ENCODE measurements at places on chromosomes 1 and 21.
A peak's percentile ranks its signal among the peaks of the same experiment; 100 is the strongest.

GRCh38 chr1:39955547-39956539, 898 bp downstream of the MFSD2A start:
- DNase-seq, result no peak

DNA sequence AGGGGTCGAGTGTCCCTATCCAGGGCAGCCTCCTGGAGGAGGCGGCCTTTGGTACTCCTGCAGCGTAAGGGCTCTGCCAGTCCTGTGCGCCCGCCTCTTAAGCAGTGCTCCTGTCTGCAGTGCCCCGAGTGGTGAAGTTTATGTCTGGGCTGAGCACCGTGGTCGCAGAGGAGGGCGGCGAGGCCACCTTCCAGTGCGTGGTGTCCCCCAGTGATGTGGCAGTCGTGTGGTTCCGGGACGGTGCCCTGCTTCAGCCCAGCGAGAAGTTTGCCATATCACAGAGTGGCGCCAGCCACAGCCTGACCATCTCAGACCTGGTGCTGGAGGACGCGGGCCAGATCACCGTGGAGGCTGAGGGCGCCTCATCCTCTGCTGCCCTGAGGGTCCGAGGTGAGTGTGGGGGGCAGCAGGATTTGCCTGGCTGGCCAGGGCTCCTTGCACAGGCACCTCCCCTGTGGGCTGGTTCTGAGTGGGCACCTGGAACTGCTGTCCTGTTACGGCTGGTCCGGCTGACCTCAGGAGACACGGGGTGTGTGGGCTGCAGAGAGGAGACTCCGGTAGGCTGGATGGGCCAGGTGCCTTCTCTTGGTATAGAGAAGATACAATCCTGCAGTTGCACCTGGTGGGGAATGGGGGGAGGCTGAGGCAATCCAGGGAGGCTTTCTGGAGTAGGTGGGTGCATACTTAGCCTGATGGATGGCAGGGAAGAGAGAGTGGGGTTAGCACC, 66.8 kb downstream of the OBSCN start:
- DNase-seq, result no peak

DNA sequence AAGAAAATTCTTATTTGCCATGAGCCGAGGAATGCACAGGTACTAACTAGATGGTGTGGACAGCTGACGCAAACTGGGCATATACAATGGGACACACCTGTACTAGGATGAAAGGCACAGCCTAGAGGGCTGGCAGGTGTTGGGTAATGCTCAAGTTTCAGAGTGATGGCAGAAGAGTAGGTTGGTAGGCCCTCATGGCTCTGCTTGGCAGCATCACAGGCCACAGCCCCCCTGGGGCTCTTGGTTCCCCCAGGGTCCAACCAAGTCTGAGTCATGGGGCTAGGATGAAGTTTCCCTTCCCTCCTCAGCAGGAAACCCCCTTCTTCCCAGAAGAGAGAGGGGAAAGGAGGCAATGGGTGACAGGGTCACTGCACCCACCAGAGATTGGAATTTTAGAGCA, 35.2 kb downstream of the SPEN start:
- DNase-seq, result no peak

DNA sequence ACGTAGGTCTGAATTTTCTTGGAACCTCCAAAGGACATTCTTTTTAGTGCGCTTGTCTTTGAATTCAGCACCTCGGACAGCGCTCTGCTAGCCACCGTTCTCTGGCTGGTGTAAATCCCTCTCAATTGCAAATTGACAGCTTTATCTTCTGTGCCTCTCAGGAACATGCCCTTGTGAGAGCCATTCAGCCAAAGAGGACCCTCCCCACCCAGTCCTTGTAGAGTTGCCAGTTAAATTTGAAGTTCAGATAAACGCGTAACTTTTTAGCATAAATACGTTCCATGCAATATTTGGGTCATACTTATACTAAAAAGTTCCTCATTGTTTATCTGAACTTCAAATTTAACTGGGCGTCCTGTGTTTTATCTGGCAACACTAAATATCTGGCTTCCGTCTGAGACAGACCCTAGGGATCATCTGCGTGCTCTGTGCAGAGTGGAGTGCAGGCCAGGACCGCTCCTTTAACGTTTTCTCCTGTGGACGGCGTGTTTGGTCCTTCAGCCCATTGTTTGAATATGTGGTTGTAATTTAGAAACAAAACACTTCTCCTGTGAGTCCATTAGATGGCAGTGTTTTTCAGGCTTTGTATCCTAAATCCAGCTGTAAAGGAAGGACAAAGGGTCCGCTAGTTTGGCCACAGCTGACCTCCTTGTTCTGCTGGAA, 7.0 kb downstream of the KCNAB2 start:
- no peak for DNase-seq

GRCh38 chr1:156832434-156832833, 15.8 kb upstream of the SH2D2A start:
- DNase-seq, result no peak

- DNase-seq, result no peak
Observed at GRCh38 chr1:161313554-161314200, 504 bp upstream of the SDHC start.

- DNase-seq, result no peak
Observed at GRCh38 chr1:22918644-22919043, 54.0 kb downstream of the LACTBL1 start.

DNA sequence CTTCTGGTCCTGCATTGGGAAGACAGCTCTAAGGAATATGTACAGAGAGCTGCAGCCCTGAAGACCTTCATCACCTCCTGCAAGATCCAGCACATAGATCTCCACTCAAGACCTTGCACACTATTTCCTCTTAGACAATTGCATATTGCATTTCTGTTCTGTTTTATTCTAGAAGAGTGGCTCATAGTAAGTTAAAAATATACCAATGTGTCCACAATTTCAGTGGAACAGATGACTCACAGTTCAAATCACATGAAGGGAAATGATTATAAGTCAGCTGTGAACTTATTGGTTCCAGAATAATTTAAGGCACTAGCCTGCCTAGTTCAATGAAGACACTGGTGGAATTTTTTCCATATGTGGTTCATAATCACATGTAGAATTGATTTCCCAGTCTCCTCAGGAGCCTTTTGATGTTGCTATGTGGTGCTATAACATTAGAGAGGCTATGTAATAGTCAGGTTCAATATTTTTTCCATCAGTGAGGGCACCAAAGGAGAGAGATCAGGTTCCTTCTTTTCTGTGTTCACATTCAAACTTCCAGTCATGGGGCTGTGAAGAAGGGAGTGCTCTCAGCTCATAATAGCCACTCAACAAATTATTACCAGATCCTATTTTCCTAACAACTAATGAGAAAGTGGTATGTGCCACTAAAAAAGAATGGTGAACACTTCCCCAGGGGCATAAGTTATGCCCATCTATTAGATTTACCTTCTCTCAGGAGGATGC, 9.8 kb upstream of the AK5 start:
- DNase-seq, result peak; percentile 37

DNA sequence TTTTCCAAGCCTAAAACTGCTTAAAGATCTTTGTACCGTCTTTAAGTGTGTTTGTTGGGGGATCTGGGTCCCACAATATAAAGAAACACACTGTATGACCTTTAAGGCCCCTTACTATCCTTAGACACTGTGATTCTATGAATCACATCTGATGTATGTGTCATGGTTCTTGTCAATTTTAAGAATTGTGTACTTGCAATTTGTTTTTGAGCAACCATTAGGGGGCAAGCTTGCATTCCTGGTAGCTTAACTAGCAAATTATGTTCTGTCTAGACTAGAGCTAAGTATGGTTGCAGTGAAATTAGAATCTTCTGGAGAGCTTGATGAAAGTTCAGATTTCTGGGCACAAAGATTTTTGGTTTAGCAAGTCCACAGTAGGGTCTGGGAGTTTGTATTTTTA, 219.5 kb downstream of the TPR start:
- DNase-seq, result peak; percentile 58

DNA sequence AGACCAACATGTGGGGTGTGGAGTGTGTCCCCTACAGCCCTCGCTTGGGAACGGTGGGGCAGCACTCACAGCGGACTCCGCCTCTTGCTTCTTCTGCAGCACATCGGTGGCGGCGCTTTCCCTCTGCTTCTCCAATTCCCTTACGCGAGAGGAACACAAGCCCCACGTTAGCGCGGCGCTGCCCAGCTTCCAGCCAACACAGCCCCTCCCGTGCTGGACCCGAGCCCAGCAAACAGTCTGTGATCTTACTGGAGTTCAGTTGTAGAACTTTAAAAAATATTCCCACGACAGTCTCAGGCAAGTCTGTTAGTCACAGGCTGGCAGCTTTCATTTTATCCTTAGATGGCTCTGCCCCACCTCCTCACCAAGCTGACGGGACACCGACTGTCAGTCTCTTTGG, 13.6 kb downstream of the THAP3 start:
- peak; percentile 39 for DNase-seq

DNA sequence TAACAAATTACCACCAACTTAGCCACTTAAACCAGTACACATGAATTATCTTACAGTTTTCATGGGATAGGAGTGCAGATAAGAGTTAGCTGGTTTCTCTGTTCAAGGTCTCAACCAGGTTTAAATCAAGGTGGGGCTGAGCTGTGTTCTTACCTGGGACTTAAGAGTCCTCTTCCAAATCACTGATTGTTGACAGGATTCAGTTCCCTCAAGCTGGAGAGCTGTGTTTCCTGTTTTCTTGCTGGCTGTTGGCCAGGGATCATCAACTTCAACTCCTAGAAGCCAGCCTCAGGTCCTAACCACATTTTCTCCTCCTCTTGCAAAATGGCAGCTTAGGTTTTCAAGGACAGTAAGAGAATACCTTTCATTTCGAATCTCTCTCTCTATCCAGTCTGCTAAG, 123.8 kb upstream of the CHRM3 start:
- DNase-seq, result no peak

DNA sequence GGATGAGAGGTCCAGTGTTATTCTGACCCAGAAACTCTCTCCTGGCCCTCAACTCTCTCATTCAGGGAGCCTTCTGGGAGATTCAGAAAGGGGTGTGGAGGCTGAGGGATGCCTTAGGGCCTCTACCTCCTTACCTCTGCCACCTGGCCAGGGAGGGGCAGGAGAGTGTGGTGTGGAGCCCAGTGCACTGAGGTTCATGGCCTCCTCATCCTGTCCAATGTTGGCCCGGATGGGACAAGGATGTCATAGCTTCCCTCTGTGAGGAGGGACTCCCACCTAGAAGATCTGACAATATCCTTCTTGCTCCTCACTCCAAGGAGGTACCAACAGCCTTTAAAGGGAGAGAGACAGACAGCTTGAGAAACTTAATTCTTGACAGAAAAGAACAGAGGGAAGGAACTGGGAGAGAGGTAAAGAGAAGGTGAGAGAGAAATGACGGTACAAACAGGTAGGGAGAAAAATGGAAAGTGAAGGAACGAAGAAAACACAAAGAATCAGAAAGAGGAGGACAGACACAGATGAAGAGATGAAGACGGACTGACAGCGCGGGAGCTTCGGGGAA, 779 bp downstream of the BEND5 start:
- no peak for DNase-seq

- DNase-seq, result no peak
Observed at GRCh38 chr1:115641762-115642167, at the start of gene VANGL1. VANGL1 (plus strand) TSS chr1:115641970; CDS start chr1:115651414, 9,444 bp downstream.

DNA sequence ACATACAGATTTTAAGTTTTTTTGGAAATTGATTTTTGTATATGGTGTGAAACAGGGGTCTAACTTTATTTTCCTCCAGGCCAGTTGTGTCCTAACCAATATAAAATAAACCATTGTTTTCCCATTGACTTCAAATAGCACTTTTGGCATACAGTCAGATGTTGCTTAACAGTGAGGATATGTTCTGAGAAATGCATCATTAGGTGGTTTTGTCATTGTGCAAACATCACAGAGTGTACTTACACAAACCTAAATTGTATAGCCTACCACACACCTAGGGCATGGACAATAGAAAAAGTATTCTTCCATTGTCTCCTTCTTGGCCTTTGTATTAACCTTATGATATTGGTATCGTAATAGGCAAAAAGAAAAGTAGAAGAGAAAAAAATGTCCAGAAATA, 37.4 kb upstream of the DISP1 start:
- no peak for DNase-seq

DNA sequence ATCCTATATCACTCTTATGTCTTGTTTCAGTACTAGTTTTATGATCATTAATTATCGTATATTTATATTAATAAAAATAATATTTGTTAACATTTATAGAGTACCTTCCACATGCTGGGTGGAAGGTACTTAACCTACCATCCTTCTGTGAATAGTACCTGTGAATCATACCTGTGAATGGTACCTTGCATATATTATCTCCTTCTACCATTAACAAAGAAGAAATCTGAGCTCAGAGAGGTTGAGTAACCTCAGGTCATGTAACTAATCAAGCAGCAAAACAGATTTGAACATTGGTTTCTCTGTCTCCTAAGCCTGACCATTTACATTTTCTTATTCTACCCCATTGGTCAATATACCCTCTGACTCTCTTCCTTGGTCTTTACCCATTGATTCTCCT, 174.4 kb upstream of the UBE2U start:
- DNase-seq, result no peak

DNA sequence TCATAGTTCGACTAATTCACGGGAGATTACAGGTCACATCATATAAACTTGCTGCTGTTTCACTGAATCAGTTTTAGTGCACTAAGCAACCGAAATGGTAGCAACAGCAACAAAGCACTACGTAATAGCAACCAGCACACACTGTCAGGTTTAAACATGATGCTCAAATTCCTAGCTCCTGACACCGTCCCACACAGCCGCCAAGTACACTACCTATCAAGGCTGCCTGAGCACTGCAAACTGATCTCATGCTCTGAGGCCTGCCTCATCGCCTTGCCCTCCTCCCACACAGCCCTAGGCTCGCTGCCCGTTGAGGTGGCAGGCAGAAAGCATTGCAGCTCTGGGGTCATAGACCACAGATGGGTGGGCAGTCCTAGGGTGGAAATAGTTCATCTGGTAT, 12.4 kb downstream of the LAMC2 start:
- peak; percentile 46 for DNase-seq

DNA sequence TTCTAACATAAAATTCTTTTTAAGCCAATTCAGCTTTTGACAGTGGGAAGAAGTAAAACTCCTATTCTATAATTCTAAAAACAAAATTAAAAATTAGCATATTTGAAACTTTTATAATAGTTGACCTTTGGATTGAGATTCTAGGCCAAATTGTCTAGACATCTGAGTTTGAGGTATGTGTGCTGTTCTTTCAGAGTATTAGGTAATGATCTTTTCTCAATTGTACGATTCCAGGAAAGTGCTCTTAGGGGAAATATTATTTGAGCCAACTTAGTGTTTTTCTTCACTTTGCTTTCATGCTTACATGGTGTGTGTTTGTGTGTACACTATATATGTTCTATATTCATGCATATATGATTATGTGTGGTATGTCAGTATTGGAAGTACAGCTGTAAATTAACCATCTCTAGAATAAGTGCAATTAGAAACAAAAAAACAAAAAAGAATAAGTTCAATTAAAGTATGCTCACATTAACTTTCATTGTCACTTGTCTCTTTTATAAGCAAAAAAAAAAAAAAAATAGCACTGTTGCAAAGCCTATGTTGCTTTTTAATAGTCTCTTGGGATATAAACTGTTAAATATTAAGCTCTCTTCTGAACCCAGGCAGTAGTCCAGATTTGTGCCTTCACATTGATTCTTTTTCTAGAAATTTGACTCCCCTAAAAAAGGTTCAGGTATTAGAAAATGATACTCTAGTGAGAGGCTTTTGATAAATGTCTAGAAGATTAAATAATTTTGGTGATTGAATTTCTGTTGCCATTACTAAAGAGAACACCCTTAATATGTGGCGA, 132.2 kb downstream of the ATP5PO start:
- DNase-seq, result no peak
